ENCODE measurements at places on chromosomes 7 and 10.
A peak's percentile ranks its signal among the peaks of the same experiment; 100 is the strongest.

- DNase-seq: no peak
Measured at GRCh38 chr7:45399069-45399468, 175.1 kb upstream of the ADCY1 start.

- DNase-seq: peak; percentile 98
Measured at GRCh38 chr10:126252884-126253610, 135.2 kb downstream of the ADAM12 start.

DNA sequence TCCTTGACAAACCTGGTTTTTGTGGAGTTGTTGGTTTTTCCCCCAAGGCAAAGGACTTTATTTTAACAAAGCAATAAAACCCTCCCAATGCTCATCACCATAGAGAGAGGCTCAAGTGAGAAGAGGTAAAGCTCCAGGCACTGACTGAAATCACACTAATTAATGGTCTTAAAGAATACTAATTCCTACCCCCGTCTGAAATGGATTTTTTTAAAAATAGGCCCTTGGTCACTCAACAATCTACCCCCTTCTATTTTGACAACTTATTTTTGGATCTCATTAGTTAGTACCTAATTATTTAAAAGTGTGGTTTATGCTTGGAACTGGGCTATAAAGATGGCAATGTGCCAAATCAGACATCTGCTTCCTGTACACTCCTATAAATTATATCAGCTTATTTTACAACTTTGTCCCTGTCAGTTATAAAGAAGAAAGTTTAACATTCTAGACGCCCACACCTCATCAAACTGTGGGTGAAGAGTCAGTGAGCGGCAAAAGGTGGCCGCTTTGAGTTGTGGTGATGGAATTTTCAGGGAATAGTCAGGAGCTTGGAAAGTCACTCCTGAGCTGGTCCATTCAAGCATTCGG, 10.6 kb downstream of the GLI3 start:
- no peak for DNase-seq

- DNase-seq: no peak
Measured at GRCh38 chr10:13913897-13914296, 327.1 kb downstream of the PRPF18 start.

- no peak for DNase-seq
Measured at GRCh38 chr7:50353201-50353600, 48.7 kb downstream of the IKZF1 start.

- DNase-seq: no peak
Measured at GRCh38 chr7:141263983-141264382, 190.1 kb downstream of the TMEM178B start.

DNA sequence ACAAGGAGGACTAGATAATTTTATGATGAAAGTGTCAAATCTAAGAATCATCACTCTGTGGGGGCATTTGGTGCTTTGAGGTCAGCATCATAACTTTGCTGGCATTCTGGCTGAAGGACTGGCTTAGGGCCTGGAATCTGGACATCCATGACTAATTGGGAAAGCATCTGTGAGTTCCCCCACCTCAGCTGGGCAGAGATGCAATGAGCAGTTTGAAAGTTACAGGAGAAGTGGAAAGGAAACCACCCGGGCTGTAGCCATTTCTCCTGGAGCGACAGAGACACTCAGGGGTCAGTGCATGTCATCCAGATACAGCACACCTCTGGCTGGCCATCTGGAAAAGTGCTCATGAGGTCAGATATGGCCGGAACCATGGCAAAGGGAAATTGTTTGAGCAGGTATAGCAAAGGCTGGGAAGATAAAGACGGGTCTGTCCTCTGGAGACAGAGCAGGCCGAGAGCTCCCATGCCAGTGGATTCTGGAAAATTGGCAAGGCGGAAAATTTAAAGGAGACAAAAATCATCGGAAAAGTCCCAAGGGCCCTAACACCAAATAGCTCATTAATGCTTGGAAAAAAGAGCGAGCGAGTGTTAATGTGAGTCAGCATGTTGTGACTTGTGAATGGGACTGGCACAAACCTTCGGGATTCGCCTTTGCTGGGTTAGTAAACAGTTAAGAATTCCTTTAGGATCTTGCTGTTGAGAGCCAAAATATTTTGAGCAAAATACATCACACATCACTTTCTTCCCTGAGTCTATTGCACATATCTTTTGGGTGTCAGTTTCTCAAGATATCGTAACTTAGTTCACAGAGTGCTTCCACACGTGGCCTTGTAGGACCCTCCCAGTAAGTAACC, 188.4 kb upstream of the AGK start:
- DNase-seq: peak; percentile 93

GRCh38 chr10:11447586-11447985, 163.9 kb downstream of the USP6NL start:
- no peak for DNase-seq

DNA sequence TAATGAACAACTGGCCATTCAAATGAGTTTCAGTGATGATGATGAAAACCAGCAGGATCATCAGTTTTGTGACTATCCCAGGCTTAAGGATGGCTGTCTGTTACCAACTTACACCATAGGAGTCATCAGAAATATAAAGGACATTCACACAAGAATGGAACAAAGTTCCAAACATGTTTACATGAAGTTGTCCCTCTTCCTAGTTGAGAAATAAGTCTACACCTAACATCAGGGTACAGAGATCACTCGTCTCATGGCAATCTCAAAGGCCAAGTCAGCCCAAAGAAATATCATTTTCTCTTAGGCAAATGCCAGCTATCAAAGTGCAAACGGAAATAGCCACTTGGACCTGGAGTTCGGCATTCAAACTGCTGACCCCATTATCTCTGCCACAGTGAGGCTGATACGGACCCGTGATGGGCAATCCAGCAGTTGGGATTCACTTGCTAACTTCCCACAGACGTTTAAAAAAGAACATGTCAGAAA, 53.0 kb downstream of the CREB3L2 start:
- DNase-seq: no peak

DNA sequence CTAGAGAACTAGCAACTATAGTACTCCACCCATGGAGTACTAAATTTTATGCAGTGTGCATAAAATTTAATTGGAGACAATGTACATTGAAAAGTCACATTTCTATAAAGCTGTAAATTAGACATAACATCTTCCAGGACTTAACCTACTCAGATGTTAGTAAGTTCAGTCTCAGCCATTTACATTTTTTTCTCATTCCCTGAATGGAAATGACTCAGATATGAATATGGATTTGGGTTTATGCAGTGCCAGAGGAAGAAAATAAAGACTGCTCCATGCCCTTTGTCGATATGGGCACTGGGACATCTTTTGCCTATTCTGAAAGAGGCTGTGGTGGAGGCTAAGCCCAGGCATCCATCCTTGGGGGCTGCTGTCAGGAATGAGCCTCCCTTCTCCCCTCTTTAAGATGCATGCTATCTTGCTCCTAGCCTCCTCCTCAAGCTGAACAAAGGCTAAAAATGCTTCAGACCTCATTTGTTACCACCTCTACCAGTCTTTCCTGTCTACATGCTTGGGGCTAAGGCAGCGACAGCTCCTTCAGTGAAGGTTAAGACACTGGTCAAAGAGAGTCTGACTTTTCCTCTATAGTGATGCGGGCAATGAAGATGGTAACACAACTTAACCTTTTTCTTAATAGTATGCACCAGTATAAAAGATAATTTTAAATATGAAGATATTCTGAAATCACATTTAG, 486.8 kb upstream of the ANKRD30A start:
- DNase-seq: no peak

DNA sequence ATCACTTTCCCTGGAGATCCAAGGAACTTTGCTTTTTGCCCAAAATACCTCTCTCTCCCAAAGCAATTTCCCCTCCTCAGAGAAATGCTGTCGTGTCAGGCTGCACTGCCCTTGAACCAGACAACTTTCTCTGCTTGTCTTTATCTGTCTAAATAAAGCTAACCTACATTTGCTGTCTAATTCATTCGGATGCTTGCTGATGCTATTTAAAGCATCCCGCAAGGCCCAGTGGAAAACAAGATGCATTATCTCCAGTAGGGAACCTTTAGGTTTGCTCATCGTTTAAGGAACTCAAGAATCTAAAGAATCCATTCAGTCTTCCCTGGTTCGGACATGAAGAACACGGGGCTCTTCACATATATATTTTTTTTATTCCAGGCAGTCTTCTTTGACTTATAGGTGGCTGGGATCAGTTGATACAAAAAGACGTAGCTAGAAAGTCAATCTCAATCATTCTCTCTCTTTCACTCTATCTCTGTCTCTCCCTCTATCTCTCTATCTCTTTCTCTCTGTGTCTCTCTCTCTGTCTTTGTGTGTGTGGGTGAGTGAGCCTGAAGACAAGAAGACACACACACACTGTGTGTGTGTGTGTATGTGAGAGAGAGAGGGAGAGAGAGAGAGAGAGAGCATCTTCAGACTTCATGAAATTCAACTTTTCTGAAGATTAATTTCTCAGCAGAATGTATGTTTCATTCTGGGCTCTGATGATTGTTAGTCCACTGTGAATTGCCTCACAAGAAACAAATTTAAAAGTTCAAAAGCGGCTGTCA, 92.8 kb upstream of the MKLN1 start:
- no peak for DNase-seq

- DNase-seq: no peak
Measured at GRCh38 chr7:150949564-150949963, 28.6 kb downstream of the KCNH2 start.

DNA sequence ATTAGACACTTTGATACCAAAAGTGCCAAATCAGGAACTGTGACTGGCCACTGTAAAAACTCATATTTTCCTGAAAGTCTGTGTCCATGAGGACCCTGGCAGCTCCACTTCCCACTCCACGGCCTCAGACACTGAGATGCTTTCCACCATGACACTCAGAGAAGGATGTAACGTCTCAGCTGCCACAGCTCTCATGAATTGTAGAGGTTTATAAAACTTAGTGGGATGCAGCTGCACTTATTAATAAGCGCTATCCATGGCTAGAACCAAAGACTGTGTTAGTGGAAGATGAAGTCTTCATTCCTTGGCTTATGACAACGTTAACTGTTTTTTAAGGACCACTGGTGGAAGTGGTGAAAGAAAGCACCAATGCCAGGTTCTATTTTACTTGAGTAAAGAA, 121.0 kb downstream of the ITIH5 start:
- no peak for DNase-seq

GRCh38 chr10:124658591-124659242, 85.5 kb downstream of the FAM53B start:
- DNase-seq: no peak

- no peak for DNase-seq
Measured at GRCh38 chr10:60093317-60093716, 187.0 kb upstream of the CCDC6 start.

- DNase-seq: no peak
Measured at GRCh38 chr10:97096261-97097083, 89.3 kb downstream of the SLIT1 start.

DNA sequence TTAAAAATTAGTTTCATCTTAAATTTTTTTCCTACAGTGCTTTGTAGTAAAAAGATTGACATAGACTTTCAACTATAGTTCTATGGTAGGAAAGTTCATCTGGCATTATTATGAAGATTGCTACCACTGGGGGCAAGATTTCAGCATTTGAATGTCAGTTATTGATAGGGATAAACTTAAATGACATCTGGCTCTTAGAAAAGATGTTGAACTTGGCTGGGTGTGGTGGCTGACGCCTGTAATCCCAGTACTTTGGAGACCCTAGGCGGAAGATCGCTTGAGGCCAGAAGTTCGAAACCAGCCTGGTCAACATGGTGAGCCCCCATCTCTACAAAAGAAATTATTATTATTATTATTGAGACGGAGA, 1.4 kb upstream of the TRA2A start:
- DNase-seq: no peak

DNA sequence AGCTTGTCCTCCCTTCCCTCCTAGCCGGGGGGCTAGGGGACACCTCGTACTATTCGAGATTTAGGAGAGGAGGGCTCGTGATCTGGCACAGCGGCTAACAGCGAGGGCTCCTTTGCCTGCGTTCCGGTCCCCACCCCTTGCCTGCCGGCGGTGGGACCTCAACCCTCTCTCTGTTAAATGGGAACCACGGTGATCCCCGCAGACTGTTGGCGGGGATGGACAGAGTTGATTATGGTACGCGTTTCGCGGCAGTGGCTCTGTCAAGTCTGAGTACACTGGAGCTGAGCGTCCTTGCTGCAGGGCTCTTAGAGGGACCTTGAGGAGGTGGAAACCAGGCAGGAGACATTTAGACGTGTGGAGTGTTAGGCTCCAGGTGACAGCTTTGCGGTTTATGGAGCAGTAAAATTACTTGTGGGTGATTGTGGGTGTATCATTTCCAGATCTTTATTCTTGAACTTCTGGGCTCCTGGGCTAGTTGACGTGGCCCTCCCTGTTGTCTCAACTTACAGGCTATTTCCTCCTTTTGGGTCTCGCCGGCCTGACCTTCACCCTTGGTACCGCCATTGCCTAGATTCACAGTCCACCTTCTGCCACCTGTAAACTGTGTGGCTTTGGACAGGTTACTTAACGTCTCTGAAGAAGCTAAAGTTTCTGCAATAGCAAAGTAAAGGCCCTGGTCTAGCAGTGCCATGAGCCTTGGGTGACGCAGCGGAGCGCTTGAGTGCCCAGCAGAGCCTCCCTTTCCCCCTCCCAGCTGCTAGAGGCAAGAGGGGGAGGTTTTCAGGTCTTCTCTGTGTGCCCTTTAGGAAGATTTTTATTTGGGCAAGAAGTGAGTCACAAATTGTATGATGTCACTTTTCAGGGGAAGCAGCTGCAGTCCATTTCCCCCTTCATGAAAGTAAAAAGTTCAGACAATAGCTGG, 739 bp downstream of the CASP7 start:
- peak; percentile 82 for DNase-seq

GRCh38 chr7:68470836-68471435, 1127.3 kb upstream of the AUTS2 start:
- DNase-seq: no peak

DNA sequence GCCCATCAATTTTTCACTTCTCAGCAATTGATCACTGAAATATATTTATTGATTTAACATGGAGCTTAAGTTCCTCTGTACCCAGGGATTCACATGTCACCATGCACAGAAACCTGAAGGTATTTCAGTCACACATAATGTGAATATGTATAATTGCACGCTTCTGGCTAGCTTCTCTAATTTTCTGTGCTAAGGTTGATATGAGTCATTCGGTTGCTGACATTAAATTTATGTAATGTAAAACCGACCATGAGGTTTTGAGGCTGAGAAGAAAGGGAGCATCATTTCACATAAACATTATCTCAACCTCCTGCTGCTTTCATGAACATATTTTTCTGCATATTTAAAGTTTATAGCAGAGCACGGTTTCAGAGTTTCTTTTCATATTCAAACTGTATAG, 381.0 kb upstream of the TPK1 start:
- no peak for DNase-seq

All from RPMI7951 (cell line).